ENCODE measurements at places on chromosomes 13 and 19.

DNA sequence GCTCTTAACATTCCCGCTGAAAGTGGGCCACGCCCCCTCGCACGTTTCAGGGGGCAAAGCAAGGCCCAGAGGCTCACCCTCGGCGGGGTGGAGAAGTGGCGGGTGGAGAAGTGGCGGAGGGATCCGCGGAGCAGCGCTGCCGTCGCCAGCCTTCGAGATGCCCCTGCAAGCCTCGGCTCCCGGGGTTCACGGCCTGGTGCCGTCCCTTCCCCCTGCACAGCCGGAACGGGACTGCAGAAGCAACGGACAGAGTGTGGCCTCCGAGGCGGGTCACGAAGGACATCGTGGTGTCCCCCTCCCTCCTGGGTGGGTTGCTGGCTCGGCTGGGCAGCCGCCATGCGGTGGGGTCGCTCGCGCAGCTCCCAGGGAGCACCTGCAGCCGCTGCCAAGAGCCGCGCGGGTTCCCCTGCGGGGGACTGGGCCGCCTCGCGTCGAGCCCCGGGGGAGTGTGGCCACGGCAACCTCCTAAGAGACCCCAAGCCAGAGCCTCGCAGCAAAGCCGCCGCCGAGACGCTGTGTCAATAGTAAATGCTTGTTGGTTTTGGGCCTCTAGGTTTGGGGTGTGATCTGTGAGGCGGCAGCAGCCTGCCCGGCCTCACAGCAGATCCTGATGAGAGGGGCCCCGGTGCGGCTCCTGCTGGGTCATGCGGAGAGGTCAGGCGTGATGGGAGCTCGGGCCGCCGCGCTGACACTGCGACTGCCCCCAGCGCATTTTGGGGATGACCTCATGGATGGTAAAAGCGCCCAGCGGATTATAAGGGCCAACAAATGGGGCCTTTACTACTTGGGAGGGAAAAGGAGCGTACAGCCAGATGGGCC is 5.5 kb downstream of the TPGS1 start:
- no peak for DNase-seq

DNA sequence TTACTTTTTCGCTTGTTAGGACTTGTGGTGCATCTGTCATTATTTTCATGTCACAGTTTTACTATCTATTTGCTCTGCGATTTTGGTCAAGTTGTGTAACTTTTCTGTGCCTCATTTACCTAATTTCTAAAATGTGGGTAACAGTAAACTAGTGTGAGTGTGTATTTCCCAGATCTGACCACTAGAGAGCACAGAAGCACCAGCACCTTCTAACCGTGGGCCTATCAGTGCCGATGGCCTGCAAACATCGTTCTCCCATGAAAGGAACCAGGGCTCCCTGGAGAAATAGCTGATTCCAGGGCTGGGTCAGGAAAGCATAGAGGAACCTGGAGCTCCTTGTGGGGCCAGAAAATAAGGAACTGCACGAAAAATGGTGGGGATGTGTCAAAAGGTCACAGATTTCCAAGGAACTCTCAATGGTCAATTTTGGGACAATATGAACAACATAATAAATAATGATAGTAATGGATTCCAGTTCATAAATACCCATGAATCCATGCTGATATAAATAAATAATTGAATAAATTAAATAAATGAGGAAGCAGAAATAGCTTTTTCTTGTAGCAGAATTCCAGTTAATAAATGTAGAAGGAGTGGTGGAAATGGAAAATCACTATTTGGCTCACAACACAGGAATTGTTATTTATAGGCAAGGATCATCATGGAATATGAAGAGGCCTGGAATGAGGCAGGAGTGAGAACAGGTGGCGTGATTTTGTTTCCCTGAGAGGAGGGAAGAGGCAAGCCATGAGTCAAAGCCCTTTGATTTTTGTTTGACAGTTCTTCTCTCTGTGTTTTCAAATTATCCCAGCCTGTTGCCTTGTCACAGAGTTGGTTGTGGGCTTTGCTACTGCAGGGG is 31.1 kb downstream of the CEACAM8 start:
- DNase-seq, result peak; percentile 64

- DNase-seq, result no peak
Observed at GRCh38 chr13:72990953-72991352, 67.9 kb upstream of the KLF5 start.

DNA sequence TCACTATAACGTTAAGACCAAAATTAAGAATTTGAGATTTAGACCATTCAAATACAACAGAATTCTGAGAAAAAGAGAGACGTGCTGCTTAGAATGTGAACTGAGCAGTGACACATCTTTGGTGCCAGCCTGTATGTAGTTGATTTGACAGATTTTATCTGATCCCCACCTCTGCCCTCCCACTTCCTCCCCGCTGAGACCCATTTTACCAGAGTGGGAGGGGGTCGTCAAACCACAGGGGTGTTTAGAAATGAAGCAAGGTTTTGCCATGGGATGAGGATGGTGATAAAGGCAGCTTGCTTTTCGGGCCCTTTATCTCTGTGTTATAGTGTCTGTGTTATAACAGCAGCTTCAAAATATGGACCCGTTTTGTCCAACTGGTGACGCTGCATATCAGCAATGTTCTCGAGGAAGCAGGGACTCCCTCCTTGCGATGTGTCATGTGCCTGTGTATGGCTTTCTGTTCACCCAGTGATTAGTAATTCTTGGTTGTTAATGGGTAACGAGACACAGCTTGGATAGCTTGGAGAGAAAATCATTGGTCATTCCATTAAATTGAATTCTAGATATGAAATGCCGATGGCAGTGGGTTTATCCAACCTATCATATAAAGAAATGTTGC is 125.0 kb downstream of the HS6ST3 start:
- no peak for DNase-seq

GRCh38 chr13:60351855-60352615 is 45.0 kb upstream of the TDRD3 start:
- DNase-seq, result peak; percentile 8
